ENCODE measurements at places on chromosomes 5 and 9. TPM values are rescaled to one million over a fixed set of nuclear protein-coding genes. Genes with fewer than 3 reads are reported as not detected.

DNA sequence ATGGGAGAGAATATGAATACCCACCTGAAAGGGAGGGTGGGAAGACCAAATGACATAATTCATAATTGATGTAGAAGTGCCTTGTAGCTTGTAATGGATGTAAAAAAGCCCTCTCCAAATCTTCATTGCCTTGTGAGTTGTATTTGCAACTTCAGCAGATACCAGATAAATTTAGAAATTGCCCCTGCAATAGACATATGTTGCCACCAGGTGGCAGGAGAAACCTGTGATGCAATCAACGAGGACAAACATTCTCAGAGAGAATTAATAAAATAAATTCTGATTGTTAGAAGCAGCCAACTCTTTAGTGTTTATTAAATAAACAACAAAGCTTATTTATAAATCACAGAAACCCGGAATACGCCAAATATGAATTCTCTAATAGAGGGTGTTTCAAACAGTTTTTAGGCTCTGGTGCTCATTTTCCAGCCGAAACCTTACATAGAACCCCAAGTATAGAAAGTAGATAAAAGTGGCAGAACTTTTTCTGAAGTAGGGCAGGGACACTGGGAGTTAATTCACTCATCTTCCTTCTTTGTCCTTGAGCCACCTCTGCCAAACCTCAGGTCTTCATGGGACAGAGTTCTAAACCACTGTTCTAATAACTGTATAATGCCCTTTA lies 147.8 kb downstream of the TMEM38B start:
- DNase-seq, result peak; percentile 41

The GGTA1 gene
- total RNA-seq, result 0.18 TPM

The SYK gene
- not detected for total RNA-seq

DNA sequence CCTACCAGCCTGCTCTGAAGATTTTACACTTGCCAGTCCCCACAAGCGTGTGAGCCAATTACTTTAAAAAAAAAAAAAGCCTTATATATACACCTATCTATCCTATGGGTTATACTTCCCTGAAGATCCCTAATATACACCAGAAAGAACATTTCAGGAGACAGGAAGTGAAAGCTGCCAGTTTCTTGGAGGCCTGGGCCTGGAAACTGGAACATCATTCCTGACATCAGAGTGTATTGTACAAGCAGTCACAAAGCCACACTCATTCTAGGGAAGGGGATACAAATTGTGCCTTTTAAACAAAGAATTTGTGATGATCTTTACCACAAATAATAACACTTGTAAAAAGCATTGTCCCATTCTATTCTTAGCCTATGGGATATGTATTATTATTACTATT lies 98.3 kb upstream of the FBN2 start:
- no peak for DNase-seq

The CKMT2 gene
- not detected for total RNA-seq

GRCh38 chr5:83401122-83401731 lies 70.3 kb upstream of the VCAN start:
- DNase-seq, result peak; percentile 28

The CDH12 gene
- 0.09 TPM for total RNA-seq

The ENC1 gene
- total RNA-seq, result 21.0 TPM

The CDH9 gene
- 0.16 TPM for total RNA-seq

GRCh38 chr9:109519366-109519765 lies 21.3 kb upstream of the PTPN3 start:
- no peak for DNase-seq

The SIGMAR1 gene
- total RNA-seq, result 97.8 TPM

The SLC36A2 gene
- not detected for total RNA-seq

The MCTP1 gene
- total RNA-seq, result 1.5 TPM

- no peak for DNase-seq
Observed at GRCh38 chr9:69357030-69357775, 32.2 kb downstream of the ENTREP1 start.

The PAEP gene
- not detected for total RNA-seq

GRCh38 chr9:111759762-111760639 lies 34.7 kb downstream of the SHOC1 start:
- peak; percentile 97 for DNase-seq

- peak; percentile 65 for DNase-seq
Observed at GRCh38 chr5:150017226-150018005, 16.9 kb downstream of the HMGXB3 start.
